ENCODE measurements at places on chromosomes 2 and 18.

- no peak for DNase-seq
These were observed 210.7 kb downstream of the MTX2 start for GRCh38 chr2:176479961-176480360.

DNA sequence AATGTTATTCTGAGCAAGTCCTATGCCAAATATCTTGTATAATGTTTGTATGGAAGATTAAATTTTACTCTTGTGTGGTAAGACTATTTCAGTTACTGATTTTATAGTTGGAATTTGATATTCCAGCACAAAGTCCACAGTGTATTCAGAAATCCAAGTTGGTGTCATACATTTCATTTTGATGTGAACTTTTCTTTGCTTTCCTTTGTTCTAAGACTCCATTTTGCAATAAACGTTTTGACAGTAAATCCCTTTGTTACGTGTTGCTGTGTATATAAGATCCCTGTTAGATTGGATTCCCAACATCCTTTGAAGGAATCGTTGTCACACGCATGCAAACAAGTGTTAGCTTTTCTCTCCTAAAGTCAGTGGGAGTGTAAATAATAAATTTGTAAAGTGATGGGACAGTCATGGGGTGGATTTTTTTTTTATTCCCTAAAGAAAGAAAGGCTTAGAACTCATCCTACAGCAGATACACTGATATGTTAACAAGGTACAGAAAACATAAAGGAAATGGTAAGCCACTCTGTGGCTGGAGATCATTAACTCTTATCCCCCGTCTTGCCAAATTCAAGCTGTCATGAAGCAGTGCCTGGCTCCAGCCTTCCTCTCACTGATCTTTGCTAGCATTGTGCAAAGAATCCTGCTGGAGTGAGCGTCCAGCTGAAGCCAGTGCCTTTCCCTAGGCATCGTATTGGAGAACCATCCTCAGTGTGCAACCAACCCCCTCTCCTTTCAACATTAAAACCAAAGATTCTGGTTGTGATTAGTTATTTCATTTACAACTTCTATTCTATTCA is 127.6 kb upstream of the CDCA7 start:
- no peak for DNase-seq

DNA sequence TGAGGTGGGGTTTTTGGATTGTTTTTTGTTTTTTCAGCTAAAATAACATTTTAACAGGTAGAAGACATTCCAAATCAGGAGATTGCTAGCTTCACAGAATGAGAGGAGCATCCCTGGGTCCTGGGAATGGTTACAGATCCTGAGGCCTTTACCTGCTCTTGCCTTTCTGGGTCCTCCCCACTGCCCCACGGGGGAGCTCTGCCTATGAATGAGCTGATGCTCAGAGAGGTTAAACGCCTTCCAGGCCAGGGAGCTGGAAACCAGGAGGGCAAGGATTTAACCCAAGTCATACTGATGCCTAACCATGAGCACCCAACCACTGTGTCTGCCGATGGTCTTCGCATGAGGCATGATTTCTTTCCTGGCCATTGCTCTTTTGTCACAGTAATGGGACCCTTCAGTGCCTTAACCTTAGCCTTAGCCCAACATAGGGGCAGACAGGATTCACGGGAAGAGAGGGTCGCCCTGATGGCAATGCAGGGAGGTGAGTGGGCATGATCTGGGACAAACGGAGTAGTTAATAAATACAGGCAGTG is 16.1 kb downstream of the MOCOS start:
- DNase-seq: no peak

- DNase-seq: no peak
These were observed 100.1 kb downstream of the TSN start for GRCh38 chr2:121855510-121855909.

- DNase-seq: no peak
These were observed 52.9 kb upstream of the LINC00305 start for GRCh38 chr18:64201781-64202180.

DNA sequence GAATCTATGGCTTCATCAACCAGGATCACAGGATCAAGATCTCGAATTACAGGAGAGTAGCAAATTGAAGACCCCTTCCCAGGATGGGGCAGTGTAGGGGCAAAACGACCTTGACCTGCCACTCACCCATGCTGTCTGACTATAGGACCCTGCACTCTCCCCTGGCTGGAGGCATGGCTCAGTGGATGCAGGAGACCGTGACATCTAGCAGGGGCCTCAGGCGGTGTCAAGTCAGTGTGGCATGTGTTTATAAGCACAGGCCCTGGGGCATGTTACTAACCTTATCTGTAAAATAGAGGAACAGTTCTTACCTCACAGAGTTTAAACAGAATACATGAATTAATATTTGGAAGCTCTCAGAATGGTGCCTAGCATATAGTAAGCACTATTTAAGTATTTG is 3.5 kb downstream of the HAAO start:
- no peak for DNase-seq

All from activated CD8-positive, alpha-beta memory T cell treated with anti-CD3 and anti-CD28 coated beads for 1 hour (primary cell).